Stimulated activated CD4-positive, alpha-beta T cell treated with anti-CD3 and anti-CD28 coated beads, Interleukin-15, amount 100 ng/mL, for 24 hours (primary cell): ENCODE measurements at places on chromosomes 6 and 20.

- no peak for DNase-seq
Measured at GRCh38 chr20:46135856-46136633, 17.9 kb downstream of the CD40 start.

DNA sequence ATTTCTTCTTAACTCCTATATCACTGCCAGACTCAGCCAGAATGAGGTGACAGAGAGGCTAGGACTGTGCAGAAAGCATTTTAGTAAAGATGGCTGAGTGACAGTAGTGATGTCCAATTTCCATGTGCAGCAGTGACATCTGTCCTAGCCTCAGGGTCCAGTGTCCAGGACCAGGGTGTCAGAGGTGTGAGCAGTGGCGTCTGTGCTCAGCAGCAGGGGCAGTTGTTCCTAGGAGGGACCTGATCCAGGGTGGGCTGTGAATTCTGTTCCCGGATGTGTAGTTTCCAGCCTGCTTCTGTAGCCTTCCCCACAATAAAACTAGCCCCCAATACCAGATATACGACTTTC is 6.0 kb downstream of the HLA-B start:
- no peak for DNase-seq

- no peak for DNase-seq
Measured at GRCh38 chr20:47531458-47531857, 29.8 kb downstream of the NCOA3 start.

- DNase-seq, result no peak
Measured at GRCh38 chr6:106453756-106454367, 93.3 kb downstream of the CRYBG1 start.

DNA sequence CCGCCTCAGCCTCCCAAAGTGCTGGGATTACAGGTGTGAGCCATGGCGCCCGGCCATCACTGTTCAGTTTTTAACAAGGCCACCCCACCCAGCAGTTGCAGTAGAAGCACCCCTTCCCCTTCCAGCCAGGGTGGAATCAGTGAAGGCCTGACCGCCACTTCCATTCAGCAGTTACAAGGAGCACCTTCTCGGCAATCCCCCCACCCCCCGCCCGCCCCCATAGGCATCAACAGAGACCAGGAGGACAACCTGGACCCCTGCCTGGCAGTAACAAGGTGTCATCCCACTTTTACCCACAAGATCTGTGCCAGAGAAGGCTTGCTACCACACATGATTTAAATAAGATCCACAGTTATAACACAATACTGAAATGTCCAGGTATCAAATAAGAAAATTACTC is 23.1 kb downstream of the NCR2 start:
- no peak for DNase-seq

GRCh38 chr6:31477521-31477920 is 20.4 kb upstream of the MICB start:
- no peak for DNase-seq

GRCh38 chr6:156199182-156199581 is 578.0 kb upstream of the ARID1B start:
- DNase-seq, result no peak

DNA sequence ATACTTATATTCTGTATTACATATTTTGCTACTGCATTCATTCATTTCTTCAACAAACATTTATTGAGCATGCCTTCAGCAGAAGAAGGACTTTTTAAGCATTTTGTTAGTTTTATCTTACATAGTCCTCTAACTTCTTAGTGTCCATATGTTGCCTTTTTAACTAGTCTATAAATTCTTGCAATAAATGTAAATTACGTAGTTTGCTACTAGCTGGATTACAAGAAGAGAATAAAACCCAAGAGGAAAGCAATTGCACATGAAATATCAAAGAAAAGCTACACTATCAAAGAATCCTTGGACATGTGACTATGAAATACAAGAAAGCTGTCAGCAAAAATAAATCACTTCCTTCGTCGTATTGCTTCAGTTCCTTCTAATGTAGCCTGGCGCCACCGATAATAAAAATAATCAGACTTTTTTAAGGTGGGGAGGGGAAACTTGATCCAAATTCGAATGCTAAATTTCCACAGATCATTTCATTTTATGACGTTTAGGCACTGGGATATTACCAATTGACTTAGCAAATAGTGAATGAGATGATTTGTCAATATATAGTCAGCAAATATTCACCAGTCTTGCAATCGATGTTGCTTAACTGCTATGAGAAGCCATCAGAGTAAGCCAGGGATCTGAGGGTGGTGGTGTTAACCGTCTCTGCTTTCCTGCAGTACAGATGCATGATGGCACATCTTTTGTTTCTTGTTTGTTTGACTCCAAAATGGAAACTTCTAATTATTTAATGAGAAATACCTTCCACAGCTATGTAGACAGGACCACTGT is 258.7 kb upstream of the EXOC2 start:
- no peak for DNase-seq

GRCh38 chr6:113190170-113190569 is 667.0 kb upstream of the MARCKS start:
- DNase-seq, result no peak

DNA sequence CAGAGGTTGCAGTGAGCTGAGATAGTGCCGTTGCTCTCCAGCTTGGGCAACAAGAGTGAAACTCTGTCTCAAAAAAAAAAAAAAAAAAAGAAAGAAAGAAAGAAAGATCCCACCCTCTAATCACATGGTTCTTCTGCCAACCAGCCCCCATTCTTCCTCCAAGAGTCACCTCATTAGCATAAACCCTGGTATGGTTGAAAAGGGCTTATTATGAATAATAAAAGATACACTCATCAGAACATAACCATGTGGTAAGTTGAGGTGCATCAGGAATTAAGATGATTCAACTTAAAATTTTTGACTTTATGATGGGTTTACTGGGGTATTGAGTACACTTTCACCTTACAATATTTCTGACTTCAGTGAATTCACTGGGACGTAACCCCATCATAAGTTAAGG is 793 bp upstream of the TRIM40 start:
- no peak for DNase-seq

- no peak for DNase-seq
Measured at GRCh38 chr6:152746172-152746553, 4.4 kb upstream of the VIP start.
